Activated naive CD8-positive, alpha-beta T cell treated with anti-CD3 and anti-CD28 coated beads for 36 hours (primary cell): ENCODE measurements at places on chromosomes 2 and 18. TPM values are rescaled to one million over a fixed set of nuclear protein-coding genes. Genes with fewer than 3 reads are reported as not detected.

Gene SERPINB13
- not detected for total RNA-seq

Gene OTOS
- total RNA-seq: not detected

Gene IRS1
- total RNA-seq: 5.1 TPM

Gene THSD7B
- total RNA-seq: not detected

Gene MFSD6
- total RNA-seq: 51.1 TPM

Gene SLC4A1AP
- total RNA-seq: 26.6 TPM

Gene MYOM1
- 0.60 TPM for total RNA-seq

Gene FOXI3
- not detected for total RNA-seq

Gene UGT1A1
- not detected for total RNA-seq

Gene CPS1
- total RNA-seq: 2.8 TPM

Gene PARD6G
- total RNA-seq: 0.21 TPM

- DNase-seq: no peak
These were observed 47.1 kb upstream of the CCDC150 start for GRCh38 chr2:196592331-196592910.

- DNase-seq: no peak
These were observed 86.5 kb upstream of the UGP2 start for GRCh38 chr2:63755216-63755615.

GRCh38 chr2:19607931-19608771 lies 249.7 kb upstream of the OSR1 start:
- DNase-seq: no peak

- DNase-seq: no peak
These were observed 66.4 kb downstream of the DCDC2C start for GRCh38 chr2:3769766-3770165.

- DNase-seq: no peak
These were observed 678 bp upstream of the UBE2E3 start for GRCh38 chr2:180979749-180980105.

DNA sequence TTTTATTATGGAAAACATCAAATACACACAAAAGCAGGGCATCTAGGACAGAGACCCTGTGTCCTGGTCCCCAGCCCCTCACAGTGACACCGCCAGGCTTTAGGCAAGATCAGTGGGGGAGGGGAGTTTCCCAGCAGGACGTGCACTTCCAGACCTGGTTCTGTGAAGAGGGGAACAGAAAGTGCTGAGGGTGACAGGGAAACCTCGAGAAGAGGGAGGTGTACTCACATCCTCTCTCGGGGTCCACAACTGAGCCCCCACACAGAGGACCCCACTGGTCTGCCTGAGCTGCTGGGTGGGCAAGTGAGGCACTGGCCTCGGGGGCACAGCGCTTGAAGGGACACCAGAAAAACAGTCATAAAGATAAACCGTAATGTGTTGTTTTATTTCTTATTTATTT lies 4.4 kb upstream of the GPR35 start:
- DNase-seq: peak; percentile 4

GRCh38 chr18:49547701-49548100 lies 14.2 kb upstream of the LIPG start:
- no peak for DNase-seq

GRCh38 chr2:43038696-43039094 lies 187.7 kb downstream of the ZFP36L2 start:
- no peak for DNase-seq

- no peak for DNase-seq
These were observed 48.1 kb downstream of the GALNT3 start for GRCh38 chr2:165745916-165746315.

DNA sequence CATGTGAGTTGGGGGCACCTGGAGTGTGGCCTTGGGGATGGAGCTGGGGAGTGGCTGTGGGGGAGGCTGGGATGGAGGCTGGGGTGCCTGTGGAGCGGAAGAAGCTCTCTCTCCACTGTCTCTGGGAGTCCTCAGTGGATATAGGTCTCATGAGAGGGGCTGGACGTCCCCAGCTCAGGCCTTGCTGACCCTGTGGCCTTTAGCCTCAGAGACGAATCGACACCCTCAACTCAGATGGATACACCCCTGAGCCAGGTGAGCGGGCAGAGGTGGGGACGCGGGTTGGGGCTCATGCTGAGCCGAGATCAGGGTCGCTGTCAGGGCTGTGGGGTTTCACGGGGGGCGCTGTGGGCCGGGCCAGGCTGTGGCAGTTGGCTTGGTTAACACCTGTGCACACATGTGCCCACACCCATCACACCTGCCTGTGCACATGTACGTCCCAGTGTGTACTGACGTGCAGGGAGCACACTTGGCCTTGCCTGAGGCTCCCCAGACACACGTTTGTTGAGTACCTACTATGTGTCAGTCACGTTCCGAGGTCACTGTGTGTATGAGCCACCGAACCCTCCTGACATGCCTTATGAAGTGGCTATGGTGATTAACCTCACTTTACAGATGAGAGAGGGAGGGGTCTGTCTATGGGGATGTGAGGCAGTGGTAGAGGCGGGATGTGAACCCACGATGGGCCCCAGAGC lies 20.1 kb downstream of the ZAP70 start:
- DNase-seq: no peak

GRCh38 chr18:76874642-76875389 lies 52.5 kb downstream of the ZNF236 start:
- DNase-seq: peak; percentile 52

GRCh38 chr2:165803123-165803760 lies 9.2 kb upstream of the GALNT3 start:
- DNase-seq: no peak

DNA sequence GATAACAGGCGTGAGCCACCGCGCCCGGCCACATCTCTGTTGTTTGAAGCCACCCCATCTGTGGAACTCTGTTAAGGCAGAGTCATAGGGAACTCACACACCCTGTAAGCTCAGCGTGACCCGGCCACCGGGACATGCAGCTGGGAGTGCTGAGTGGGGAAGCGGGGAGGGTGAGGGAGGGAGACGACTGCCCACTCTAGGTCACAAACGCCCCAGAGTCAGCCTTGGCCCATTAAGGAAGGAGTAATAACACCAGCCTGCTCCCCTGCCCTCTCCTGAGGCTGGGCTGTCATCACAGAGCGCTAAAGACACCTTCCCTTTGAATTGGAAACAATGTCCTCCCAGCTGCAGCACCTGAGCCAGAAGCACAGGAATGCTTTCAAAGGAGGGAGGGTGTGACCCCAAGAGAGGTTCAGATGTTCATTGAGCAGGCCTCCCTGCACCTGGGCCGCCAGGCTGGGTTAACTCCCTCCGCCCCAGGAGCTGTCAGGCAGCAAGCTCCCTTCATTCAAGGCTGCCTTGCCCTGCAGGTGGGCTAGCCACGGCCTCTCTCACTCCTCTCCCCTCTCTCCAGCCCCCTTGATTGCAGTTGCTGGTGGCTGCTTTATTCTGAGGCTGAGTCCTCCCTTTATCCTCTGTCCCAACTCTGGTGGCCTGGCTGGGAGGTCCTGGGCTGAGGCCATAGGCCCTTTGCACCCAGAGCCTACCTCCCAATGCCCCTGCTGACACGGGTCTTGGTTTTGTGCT lies 77.2 kb upstream of the HPCAL1 start:
- no peak for DNase-seq

- DNase-seq: no peak
These were observed 36.3 kb downstream of the SLC35F5 start for GRCh38 chr2:113720167-113720566.

GRCh38 chr2:75260946-75261345 lies 61.6 kb upstream of the TACR1 start:
- no peak for DNase-seq

DNA sequence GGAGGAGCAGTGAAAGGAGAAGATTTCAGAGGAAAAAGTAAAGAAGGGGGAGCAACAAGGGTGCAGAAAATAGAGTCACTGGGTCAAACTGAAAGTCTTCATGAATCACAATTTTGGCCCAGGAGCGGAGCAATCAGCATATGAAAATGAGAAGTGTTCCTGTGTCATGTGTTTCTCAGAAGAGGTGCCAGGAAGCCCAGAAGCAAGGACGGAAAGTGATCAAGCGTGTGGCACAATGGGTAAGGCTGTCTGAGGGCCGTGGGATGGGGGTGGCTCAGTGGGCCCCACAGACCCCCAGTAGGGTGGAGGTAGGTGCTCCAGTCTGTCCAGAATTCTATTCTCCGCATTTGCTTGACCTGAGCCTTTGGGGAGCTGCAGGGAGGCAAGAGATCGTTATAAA lies 44.2 kb downstream of the SP140 start:
- no peak for DNase-seq

GRCh38 chr18:70645971-70646370 lies 357.1 kb downstream of the SOCS6 start:
- DNase-seq: no peak

- no peak for DNase-seq
These were observed 297.4 kb upstream of the ACVR2A start for GRCh38 chr2:147547440-147547839.

- DNase-seq: no peak
These were observed 12.6 kb upstream of the KCMF1 start for GRCh38 chr2:84958135-84959059.

DNA sequence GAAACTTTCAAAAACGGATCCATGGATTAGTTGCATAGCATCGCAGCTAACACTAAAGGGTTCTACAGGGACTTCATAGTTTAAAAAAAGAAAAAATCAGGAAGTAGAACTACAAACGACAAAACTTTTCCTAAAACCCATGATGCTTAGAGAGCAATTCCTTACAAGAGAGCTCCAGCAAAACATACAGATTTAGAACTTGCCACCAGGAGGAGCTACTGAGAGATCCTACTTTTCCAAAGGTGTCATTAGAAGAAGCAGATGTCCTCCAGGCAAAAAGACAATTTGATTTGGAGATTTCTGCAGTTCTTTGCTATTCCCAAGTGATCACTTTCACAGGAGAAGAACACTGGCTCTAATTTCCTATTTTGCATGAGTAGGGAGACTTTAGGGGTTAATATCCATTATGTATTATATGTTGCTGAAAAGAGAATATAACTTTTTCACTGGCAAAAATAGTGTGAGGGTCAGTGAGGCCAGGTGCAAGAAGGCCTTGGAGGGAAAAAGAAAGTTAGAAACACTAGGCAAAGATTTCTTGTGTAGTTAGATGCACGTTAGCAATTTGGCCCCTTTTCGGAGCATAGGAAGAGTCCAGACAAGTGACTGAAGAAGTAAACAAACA lies 436.2 kb downstream of the SUCLG1 start:
- no peak for DNase-seq

GRCh38 chr18:49046125-49046524 lies 95.4 kb upstream of the SMAD7 start:
- DNase-seq: no peak

- DNase-seq: no peak
These were observed 98.0 kb downstream of the ADCYAP1 start for GRCh38 chr18:1002653-1003178.

- no peak for DNase-seq
These were observed 7.6 kb upstream of the MEIS1 start for GRCh38 chr2:66427300-66427699.

- DNase-seq: no peak
These were observed 33.7 kb downstream of the SLC9A4 start for GRCh38 chr2:102506743-102507142.

DNA sequence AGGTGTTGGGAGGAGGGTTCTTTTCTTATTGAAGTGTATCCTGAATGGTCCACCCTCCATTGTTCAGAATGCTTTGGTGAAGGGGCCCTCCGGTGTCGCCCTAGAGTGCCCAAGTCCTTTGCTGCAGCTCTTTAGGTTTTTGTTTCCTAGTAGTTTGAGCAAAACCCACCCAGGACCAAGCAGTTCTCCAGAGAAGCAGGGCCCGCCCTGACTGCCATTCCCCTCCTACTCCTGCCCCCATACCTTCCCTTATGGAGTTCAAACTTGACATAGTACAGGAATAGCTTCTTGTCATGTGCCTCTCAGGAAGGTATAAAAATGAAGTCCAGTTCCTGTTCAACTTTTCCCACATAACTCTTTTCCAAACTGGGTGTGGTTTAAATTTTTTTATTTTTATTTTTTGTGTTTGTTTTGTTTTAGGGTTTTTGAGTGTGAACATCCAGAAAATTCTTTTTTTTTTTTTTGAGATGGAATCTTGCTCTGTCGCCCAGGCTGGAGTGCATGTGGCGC lies 5.6 kb downstream of the MERTK start:
- DNase-seq: no peak
